Mesendoderm (in vitro differentiated cells): ENCODE measurements at places on chromosomes 7 and 10.

DNA sequence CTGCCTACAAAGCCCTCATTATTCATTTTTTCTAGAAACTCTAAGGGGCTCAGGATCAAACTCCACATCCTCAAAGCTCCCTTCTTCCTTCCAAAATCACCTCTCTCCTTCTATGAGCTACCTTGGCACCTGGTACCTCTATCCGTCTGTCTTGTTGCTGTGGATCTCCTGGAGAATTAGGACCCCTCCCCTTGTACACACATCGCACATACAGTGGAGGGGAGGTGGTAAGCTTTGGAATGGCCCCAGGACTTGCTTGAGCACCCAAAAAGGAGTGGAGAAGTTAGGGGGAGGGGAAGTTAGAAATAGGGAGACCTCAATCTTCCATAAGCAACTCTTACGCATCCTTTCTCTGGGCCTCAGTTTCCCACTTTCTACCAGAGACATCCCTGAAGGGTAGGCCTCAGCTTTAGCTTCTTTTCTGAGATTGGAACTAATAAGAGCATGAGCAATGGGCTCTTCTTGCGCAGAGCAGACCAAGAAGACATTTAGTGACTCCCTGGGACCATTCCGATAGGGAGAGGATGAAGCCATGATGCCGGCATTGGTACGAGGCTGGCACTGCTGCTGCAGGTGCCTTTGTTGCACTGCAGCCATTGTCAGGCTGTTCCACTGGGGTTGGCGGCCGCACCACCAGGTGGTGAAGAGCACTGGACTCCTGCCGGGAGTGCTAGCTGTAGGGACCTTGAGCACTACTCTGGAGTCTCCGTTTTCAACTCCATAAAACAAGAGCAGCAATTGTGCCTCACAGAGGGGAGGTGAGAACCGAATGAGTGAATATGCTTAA is 4.5 kb downstream of the CYP26C1 start:
- no peaks in the 10 kb centered on the region for H3K36me3 ChIP-seq
- H3K27me3 ChIP-seq = peaks cover 89% of the 10 kb centered on the region

DNA sequence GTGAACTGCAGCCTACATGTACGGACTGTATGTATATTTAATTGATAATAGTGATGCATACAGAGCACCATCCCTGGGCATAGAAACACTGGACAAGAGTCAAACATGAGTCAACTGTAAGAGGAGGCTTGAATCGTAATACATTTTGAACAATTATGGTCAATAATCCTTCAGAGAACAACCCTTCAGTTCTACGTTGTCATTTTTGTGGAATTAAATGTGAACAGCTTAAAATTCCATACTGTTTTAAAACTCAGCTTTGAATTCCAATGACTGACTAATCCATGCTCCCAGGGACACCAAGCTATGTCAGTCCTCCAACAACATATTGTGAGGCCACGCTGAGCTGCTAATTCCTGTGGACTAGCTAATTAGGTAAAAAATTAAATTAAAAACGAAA is 41.5 kb upstream of the KMT2E start:
- H3K27ac ChIP-seq = no peak overlapping the region
- no peak overlapping the region for H3K4me3 ChIP-seq
- H3K36me3 ChIP-seq = no peaks in the 10 kb centered on the region

DNA sequence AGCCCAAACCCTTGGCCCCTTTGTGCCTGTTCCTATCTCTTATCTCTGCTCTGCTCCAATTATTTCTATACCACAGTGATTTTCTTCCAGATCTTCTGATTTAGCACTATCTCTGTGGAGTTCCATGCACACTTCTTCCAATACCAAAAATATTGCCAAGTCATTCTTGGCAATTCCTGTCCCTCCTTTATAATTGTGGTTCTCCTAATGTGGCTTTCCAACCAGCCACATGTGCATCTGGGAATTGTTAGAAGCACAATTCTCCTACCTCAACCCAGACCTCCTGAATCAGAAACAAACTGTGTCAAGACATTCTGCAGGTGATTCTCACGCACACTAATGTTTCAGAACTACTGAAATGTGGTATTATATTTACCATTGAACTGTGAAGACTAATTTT is 447.8 kb upstream of the IGFBP3 start:
- H3K27ac ChIP-seq = no peak overlapping the region
- DNase-seq = no peak
- H3K36me3 ChIP-seq = no peaks in the 10 kb centered on the region
- H3K4me1 ChIP-seq = no peaks in the 10 kb centered on the region

DNA sequence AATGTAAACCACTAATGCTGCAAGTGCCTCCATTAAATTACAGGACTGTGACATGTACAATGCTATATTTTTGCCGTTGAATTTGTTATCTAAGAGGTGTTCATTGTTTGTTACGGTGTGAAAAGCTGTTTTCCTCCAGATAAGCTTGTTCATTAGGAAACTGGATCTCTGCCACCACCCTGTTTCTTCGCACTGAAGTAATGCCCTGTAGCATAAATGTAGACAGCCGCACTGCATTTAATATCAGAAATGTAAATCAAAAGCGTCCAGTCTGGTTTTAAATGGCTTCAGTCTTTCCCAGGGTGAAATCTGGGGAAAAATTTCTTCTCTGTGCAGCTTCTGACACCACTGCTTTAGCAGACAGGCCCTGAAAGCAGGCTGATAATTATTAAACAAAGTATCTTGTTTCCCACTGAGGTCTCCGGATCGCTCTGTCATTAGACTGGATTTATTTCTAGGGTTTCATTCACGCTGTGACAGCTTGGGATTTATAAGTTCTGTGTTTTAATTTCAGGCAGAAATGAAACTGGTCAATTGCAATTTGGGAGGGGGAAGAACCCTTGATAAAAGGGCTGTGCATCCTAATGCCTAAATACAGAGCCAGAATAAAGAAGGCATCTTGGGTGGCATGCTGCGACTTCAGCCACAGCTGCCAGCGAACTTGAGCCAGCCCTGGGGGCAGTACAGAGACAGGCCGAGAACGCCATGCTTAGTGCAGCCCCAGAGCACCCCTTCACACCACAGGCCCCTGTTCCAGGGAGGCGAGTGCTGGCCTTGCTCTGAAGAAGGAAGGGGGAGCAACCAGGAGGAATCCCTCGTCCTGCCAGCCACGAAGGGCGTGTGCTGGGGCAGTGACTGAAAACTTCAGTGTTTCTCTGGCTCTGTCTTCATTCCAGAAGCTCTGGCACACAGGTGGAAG is 547.7 kb upstream of the GALNT17 start:
- H3K36me3 ChIP-seq = no peaks in the 10 kb centered on the region
- peaks cover 6% of the 10 kb centered on the region for H3K4me1 ChIP-seq
- no peaks in the 10 kb centered on the region for H3K27me3 ChIP-seq
- H3K4me3 ChIP-seq = no peak overlapping the region
- no peak overlapping the region for H3K27ac ChIP-seq
